Central memory CD8-positive, alpha-beta T cell (primary cell): ENCODE measurements at places on chromosomes 6 and 20.

DNA sequence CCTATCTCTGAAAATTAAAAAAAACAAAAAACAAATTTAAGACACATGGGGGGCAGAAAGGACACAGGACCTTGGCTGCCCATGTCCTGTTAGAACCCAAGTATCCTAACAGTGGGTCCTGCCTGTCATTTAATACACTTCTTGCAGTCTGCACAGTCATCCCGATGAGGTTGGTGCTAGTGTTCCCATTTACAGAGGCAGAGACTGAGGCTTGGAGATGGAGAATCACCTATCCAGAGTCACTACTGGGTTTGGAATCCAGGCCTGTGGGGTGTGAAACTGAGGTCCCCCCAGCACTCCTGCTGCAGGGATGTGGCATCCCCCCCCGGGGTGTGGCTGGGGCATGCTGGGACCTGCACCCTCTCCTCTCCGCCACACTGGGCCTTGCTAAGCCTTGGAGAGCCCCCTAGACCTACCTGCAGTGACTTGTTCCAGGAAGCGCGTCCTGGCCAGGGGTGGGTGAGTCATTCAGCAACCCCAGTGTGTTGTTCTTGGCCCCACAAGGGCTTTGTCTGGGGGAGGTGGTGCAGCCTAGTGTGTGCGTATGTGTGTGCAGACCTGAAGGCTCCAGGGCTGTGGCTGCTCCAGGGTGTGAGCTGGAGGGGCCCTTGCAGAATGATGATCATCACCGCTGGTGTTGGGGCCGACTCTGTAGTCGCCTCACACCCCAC lies 49.7 kb downstream of the BCAS4 start:
- DNase-seq: peak; percentile 14

DNA sequence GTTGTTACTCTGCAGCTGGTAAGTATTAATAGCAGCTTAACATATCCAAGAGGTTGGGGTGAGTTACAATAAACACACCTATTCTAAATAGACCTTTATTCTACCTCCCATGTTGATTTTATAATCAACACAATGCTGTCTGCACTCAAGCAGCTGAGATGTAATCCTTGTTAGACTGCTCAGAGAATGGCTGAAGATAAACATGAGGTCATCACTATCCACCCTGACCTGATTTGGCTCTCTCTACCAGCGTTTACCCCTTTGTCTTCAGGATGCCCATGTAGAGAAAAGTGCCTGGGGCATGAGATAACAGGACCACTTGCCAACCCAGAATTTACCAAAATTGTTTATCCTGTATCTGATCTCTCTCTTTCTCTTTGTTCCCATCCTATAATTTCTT lies 220.7 kb upstream of the DEFB112 start:
- no peak for DNase-seq

- no peak for DNase-seq
These were observed 562.7 kb downstream of the RFPL4B start for GRCh38 chr6:112909781-112910180.

- no peak for DNase-seq
These were observed 34.2 kb upstream of the GSTA4 start for GRCh38 chr6:53029257-53029656.

DNA sequence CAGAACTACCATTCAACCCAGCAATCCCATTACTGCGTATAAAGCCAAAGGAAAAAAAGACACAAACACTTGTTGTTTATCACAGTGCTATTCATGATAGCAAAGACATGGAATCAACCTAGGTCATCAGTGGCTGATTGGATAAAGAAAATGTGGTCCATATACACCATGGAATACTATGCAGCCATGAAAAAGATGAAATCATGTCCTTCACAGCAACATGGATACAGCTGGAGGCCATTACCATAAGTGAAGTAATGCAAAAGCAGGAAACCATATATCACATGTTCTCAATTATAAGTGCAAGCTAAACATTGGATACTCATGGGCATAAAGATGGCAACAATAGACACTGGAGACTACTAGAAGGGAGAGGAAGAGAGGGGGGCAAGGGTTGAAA lies 299.6 kb downstream of the ADGRG6 start:
- no peak for DNase-seq

GRCh38 chr6:163192591-163192990 lies 221.9 kb upstream of the QKI start:
- no peak for DNase-seq

- DNase-seq: no peak
These were observed at the start of gene ADIG for GRCh38 chr20:38581013-38581412. Gene ADIG (plus strand): TSS chr20:38581197. CDS start chr20:38581251, 54 bp downstream.

DNA sequence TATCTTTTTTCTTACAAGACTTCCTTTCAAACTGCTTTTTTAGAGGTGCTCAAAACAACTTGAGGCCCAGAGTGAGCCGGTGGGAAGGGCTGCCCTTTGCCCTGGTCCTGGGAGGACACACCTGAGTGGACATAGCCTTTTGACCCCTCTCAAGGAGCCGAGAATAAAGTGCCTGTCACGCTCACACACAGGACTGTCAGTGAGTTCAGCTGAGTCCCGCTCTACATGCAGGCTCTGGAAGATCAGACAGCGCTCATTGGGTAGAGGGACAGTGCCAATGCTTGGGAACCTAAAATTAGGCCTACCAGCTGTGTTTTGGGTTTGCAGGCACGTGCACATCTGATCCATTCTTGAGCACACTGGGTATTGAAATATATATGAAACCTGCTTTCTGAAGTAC lies 387.8 kb downstream of the CD83 start:
- DNase-seq: no peak

- no peak for DNase-seq
These were observed 27.1 kb downstream of the ULBP1 start for GRCh38 chr6:149990661-149991471.

DNA sequence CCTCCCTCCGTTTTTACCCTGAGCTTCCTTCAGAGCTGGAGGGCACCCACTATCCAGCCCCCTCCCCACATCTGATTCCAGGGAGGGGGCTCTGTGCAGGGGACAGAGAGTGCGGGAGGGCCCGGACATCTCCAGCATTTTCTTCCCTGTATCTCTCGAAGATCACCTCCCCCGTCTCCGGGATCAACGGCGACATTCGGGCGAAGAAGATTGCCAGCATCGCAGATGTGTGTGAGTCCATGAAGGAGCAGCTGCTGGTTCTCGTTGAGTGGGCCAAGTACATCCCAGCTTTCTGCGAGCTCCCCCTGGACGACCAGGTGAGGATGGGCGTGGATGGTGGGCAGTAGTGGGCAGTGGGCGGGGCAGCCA lies 58.8 kb downstream of the HNF4A start:
- no peak for DNase-seq

DNA sequence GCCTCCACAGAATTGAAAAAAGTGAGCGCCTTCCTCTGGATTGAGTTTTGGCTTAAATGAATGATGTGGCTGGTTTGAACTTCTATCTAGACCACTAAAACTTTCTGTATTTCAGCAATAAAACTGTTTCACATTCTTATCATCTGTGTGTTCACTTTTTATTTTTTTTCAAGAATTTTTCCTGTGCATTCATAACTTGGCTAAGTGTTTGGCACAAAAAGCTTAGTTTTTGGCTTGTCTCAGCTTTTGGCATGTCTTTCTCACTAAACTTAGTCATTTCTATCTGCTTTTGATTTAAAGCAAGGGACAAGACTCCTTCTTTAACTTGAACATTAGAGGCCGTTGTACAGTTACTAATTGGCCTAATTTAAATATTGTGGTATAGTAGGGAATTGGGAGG lies 1015.1 kb downstream of the EPHA7 start:
- no peak for DNase-seq

- no peak for DNase-seq
These were observed 12.8 kb downstream of the NT5E start for GRCh38 chr6:85462673-85463072.

- DNase-seq: no peak
These were observed 14.5 kb downstream of the COL11A2 start for GRCh38 chr6:33177552-33178446.

GRCh38 chr6:162621246-162621645 lies 106.3 kb downstream of the PRKN start:
- DNase-seq: no peak

GRCh38 chr6:137017081-137017480 lies 27.7 kb downstream of the IL20RA start:
- no peak for DNase-seq
